ENCODE measurements at places on chromosomes 5 and 9.

DNA sequence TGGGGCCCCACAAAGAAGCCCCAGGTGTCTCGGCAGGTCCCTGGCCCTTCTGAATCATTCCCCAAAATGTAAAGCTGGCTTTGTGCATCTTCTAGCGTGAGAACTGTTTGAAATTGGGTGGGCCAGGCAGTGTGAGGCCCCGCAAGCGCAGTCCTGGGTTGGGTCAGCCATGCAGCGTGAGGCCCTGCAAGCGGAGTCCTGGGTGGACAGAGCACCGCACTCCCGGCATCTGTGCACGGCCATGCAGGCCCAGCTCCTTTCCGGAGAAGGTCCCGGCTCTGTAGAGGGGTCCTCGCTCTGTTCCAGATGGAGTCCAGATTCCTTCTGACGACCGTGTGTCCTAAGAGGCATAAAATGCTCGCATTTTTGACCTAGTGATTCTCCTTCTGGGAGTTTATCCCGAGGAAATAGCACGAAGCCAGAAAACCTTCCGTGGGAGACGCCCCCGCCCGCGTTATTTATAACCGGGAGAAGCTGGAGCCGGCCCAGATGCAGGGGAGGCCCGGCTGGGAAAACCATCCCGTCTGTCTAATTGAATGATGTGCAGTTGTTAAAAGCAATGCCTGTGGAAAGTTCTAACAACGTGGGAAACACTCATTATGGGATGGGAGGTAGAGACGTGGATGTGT, 19.4 kb upstream of the NOTCH1 start:
- DNase-seq = no peak

DNA sequence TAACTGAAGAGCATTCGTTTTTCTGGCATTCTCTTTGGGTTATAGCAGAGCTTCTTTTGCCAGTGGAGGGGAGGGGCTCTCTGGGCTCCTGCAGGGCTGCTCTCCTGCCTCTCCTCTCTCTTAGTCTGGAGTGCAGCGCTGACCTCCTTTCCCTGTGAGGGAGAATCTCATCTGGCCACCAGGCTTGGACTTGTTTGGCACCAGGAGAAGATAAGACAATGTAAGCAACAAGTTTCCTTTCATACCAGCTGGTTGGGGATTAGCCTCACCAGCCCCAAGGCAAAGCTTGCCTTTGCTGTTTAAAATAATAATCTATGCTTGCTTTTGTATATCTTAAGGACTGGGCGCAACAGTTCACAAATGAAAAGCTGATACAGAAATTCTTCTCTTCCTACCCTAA, 196.4 kb downstream of the TLE4 start:
- DNase-seq = peak; percentile 62

DNA sequence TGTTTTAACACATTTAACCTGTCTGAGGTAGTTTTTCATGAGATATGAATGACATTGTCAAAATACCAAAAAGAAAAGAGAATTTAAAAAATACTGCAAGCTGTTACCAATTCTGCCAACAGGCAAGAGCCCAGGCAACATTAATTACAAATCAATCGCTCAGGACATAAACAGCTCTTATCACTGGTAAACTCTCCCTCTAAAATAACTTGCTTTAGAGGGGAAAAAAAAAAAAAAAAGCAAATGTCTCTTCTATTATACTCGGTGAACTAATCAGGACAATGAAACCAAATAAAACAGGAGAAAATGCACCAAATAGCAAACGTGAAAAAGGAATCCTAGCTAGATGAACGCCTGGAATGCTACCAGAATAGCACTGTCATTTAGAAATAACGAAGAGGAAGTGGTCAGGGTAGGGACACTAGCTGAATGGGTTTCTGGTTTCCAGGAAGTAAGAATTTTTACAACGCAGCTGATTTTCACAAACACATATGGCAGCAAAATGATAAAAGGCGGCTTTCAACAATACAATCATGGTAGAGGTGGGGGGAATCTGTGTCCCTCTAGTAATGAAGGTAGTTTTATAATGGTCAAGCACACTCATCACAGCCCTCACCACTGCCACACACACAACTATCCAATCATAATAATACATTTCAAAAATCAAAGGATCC, 94.9 kb downstream of the DENND1A start:
- no peak for DNase-seq

GRCh38 chr5:157924931-157925729, 66.2 kb upstream of the CLINT1 start:
- DNase-seq = no peak

- no peak for DNase-seq
These were observed 806.2 kb upstream of the WWC1 start for GRCh38 chr5:167485061-167485774.

DNA sequence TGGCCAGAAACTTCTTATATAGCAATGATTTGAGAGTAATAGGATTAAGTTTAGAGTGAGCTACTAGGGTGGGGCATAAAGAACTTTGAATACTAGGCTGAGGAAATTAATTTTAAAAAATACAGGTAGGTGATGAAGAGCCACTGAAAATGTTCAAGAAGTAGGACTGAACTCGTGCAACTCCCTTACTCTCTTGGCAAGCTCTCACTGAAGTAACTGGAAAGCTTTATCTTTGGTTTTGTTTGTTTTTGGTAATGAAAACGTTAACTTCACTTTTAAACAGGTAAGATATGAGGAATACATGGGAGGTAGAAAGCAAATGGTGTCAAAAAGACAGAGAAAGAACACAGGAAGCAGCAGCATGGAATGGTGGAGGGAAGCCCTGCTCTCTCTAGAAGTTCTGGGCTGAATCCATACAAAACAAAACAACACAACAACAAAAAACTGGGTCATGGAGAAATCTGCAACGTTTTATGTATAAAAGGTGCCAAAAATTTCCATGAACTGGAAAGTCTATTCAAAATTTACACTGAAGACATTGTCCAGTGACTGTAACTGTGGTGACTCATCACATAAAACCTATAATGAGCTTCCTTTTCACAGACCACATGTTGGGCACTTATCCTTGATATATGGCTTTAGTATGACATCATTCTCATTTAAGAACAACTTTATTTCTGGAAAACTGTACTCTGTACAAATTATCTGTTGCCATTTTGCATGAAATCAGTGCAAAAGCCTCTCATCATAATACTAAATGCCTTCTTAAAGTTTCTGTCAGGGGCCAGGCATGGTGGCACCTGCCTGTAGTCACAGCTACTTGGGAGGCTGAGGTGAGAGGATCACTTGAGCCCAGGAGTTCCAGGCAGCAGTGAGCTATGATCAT, 91.2 kb upstream of the CHD1 start:
- no peak for DNase-seq

DNA sequence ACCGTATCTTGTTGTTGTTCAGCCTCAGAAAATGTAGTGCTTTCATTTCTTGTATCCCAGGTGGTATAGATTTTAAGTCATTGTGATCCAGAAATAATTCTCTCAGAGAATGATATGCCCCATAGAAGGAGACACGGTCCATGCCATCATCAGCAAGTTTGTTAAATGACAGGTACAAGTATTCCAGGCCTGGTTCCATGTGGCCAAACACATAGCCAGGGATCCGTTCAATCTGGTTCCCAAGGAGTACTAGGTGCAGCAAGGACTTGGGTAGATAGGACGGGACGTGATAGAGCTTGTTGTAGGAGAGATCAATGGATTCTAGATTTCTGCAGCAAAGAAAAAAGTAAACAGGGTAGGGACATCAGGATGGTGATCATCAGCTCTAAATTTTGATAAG, 18.4 kb upstream of the ASPN start:
- no peak for DNase-seq

DNA sequence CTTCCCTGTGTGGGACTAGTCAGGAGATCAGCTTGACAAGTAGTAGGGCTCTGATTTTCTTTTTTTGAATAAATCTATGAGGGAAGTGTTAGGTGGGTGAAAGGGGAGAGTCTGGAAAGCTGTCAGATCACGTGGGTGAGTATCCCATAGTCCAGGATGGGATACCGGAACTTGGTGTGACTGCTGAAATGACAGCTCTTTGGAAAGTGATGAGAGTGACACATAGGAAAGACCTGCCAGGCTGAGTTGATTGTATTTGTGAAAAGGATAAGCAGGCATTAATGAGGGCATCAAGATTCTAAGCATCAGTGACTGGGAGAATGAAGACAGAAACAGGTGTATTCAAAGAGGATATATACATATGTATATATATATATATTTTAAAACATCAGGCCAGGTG, 35.6 kb downstream of the ACTBL2 start:
- no peak for DNase-seq

GRCh38 chr5:14445013-14445412, 136.6 kb upstream of the OTULINL start:
- no peak for DNase-seq

GRCh38 chr5:78062645-78063044, 231.9 kb downstream of the AP3B1 start:
- no peak for DNase-seq

DNA sequence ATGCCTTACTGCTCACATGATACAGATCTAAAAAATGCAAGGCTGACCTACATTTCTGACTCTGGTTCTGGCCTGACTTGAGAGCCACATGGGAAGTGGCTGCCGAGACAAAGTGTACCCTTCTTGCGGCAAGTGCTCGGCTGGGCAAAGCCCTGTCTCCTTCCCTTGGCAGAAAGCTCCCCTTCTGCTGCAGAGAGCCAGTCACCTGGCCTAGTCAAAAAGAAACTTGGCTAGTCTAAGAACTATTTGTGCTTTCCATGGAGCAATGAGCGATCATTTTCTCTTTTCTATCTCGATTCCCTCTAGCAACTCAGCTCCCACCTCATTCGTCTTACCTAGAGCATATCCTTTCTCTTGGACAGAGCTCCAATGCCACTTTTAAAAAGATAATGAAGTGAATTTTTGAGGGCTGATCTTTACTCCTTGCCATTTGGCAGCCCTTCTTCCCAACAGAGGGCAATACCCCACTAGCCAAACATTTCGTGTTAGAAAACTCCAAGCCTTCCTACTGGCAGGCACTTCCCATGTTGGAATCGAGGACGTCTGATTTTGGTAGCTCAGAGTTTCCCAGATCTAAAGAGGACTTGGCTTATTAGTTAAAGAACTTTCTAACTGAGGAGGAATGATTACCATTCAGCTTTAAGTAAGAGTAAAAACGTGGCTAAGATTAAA, 108.1 kb upstream of the PRRC1 start:
- DNase-seq = no peak

GRCh38 chr5:147780924-147781573, 1.5 kb downstream of the JAKMIP2 start:
- DNase-seq = no peak

DNA sequence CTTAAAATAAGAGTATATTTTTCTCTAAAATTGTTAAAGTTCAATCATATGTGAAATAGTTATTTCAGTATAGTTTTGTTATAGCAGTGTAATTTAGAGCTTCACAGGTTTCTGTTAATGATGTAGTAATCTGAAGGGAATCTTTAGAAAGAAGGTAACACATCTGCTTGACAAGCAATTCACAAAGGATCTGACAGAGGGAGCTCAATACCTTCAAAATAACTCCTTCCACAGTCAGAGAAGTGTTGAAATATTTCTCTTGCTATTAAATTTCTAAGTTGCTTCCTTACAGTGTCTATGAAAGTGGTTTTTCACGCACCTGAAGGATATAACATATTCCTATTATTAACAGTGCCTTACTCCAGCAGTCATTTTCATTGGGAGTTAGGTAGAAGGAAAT, 44.9 kb downstream of the SLC25A51 start:
- no peak for DNase-seq

DNA sequence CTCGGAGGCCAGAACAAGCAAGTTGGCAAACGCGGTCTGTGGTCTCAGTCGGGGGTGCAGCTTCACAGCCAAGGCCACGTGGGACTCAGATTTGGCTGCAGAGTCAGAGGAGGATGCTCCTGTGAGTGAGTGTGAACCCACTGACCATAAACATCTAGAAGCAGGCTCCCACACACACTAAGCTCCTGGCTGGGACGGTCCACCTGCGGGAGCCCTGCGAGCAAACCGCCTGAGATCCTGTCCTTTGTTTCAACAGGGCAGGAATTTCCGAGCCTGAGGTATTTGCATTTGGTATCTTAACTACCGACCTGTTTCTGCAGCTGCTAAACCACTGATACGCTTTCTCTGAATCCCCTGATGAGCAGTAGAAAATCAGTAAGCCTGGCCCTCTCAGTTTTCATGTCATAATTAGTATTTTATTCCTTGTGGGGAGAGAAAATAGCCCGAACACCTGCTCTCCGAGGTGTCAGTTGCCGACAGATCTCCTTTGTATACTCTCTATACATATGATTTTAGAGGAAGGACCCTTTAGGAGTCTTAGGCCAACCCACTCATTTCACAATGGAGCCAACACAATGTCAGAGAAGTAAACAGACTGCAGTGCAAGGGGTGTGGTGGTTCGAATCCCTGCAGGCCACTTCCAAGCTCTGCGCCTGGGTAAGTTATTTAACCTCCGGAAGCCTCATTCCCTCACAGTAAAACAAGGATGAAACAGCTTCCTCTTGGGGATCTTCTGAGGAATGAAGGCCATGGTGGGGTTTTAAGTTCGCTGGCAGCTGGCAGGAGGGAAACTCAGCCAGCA, 40.9 kb upstream of the PWWP2A start:
- no peak for DNase-seq

GRCh38 chr9:5450359-5451091, at the start of gene CD274:
CD274 (plus strand) TSS chr9:5450542; CDS start chr9:5456114, 5,572 bp downstream.
- DNase-seq = peak; percentile 86

GRCh38 chr9:88164850-88165249, 26.6 kb upstream of the SPATA31C2 start:
- DNase-seq = no peak

- DNase-seq = no peak
These were observed 93.5 kb downstream of the HRH2 start for GRCh38 chr5:175751369-175751768.

DNA sequence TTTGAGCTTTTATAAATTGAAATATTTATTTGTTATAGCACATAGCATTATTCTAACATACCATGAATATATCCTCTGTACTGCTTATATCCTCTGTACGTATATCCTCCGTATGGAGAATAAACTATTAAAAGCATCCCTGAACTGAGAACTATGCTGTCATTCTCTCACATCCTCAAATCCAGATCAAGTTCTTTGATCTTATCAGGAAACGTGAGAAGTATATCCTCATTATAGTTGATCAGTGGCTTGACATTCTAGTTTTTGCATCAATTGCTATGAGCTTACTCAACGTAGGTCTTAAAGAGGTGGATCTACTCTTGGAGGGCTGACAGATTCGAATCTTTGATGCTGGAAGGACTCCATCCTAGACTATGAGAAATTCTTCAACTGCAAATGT, 37.4 kb downstream of the IL7R start:
- no peak for DNase-seq

GRCh38 chr5:71587766-71588532, 809 bp downstream of the MCCC2 start:
- DNase-seq = peak; percentile 8

GRCh38 chr9:10007356-10007755, 605.4 kb downstream of the PTPRD start:
- no peak for DNase-seq

- no peak for DNase-seq
These were observed 18.7 kb downstream of the ROPN1L start for GRCh38 chr5:10460252-10460906.

All from WERI-Rb-1 (cell line).